CMK (cell line): ENCODE measurements at places on chromosomes 5 and 9.

- DNase-seq: no peak
These were observed 10.4 kb upstream of the ANP32B start for GRCh38 chr9:97972753-97973152.

- DNase-seq: no peak
These were observed 66.7 kb downstream of the SMIM23 start for GRCh38 chr5:171852255-171852681.

DNA sequence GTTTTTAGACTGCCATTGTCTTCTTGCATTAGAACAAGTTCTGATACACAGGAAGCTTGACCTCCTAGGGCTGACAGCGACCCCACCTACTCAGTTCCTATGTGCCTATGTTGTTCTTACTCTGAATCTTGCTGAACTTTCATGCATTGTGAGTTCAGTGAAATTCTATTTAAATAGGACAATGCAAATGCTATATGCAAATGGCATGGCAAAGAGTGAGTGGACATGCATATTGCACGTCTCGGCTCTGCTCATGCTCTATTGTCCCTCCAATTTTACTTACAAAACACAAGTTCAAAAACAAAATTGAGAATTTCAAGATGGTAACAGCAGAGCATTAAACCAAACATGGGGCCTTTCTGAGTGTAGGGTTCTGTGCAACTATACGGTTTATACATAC, 5.3 kb upstream of the DCP2 start:
- DNase-seq: no peak

GRCh38 chr5:173963867-173964441, 25.0 kb upstream of the C5orf47 start:
- no peak for DNase-seq

GRCh38 chr5:81250004-81250403, 16.9 kb downstream of the CKMT2 start:
- no peak for DNase-seq

DNA sequence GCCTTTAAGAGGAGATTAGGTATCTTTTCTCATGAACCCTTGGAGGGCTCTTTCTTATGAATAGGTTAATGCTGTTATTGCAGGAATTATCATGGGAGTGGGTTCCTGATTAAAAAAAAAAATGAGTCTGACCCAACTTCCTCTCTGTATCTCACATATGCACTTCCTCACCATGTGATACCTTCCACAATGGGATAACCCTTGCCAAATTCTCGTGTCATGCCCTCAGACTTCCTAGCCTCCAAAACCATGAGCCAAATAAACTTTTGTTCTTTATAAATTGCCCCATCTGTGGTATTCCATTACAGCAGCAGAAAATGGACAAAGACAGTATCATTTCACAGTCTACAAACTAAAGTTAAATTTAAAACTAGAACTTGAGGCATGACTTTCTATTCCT, 1.0 kb downstream of the OR1B1 start:
- DNase-seq: no peak

GRCh38 chr5:153084511-153084910, 406.0 kb upstream of the GRIA1 start:
- DNase-seq: no peak

DNA sequence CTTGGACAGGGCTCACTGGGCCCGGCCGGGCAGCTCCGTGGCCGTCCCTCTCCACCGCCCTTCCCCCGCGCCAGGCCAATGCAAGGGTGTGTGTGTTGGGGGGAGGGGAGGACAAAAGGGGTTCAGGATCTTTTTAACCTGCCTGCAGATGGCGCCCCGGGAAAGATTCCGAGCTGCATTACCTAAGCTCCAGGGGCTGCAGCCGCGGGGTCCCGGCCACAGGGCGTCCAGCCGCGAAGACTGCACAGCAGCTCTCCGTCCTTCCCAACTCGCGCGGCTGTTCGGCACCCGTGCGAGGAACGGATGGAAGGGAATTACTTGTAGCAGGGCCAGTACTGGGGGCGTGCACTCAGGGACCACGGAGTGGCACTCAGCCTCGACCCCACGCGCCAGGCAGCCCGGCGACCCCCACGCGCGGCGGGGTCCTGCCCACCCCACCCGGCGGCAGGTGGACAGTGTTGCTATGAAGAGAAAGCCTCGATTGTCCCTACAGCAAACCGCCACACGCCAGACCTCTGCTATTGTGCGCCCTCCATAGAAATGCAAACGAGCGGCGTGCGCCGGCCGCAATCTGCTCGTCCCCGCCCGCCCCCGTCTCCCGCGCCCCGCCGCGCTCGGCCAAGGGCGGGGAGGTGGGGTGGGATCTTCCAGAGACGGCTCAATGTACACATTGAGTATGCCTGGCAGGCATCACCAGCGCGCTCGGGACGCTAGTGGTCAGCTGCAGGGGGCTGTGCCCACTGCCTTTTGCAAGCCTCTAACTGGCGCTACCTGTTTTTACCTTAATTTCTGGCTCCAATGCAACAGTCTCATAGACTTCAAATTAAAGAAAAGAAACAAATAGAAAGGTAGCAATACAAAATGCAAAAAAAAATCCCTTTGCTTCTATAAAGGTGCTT, 796 bp upstream of the GADD45G start:
- no peak for DNase-seq

DNA sequence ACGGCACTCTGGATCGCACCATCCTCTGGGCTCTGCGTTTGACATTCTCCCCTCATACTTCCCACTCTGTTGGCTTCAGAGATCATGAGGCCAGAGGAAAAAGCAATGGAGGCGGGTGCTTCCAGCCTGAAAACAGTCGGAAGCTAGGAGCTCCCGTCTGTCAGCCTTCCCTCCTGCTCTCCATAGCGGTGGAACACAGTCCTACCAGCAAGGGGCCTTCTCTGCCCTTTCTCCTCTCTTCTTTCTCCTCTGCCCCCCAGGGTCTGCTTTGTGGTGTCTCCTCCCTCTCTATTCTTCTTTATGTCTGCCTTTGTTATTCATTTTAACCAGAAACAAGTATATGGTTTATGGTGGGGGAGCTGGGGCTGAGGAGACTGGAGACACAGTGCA, 152.5 kb upstream of the NFIB start:
- no peak for DNase-seq

DNA sequence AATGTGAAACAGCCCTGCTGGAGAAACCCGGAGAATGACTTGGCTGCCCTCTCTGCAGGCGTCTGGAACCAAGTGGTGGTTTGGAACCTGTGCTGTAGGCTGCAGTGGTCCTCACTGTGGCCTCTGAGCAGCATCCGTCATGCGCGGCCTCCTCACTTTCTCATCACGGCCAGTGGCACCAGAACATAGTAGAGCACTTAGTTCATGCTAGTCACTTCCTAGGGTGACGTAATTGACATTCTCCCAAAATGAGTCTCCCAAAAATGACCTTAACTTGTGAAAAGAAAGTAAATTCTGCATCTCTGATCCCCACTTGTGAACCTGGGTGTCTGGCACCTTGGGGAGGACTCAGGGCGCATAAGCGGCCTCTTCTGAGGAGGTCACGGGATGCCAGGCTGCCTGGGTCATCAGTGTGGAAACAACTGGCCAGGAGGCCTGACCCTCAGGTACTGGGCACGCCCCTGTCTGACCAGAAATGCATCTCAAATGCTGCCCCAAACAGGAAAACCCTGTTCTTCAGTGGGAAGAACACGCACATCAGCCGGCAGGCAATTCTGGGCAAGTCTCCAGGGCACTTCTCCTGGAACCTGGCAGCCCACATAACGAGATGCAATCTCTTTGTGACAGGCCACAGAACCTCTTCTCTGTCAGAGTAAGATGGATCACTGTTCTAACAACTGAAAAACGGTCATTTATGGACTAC, 36.6 kb upstream of the SPTLC1 start:
- no peak for DNase-seq
